ENCODE measurements at places on chromosomes 13 and 19. TPM values are rescaled to one million over a fixed set of nuclear protein-coding genes. Genes with fewer than 3 reads are reported as not detected.

MAP4K1 gene
- total RNA-seq, result 10.0 TPM

LILRB3 gene
- 24.7 TPM for total RNA-seq

PLEKHF1 gene
- total RNA-seq, result 52.2 TPM

LIM2 gene
- total RNA-seq, result not detected

EPSTI1 gene
- 1.5 TPM for total RNA-seq

COPE gene
- total RNA-seq, result 266 TPM

PRODH2 gene
- not detected for total RNA-seq

F2RL3 gene
- total RNA-seq, result 1.3 TPM

DACT3 gene
- total RNA-seq, result 7.4 TPM

UPF1 gene
- total RNA-seq, result 75.6 TPM

KRTDAP gene
- not detected for total RNA-seq

ZNF888 gene
- total RNA-seq, result 3.1 TPM

SLC7A9 gene
- total RNA-seq, result not detected

TEX101 gene
- total RNA-seq, result not detected

ZNF98 gene
- 5.7 TPM for total RNA-seq

C1QTNF9B gene
- total RNA-seq, result not detected

ZNF607 gene
- total RNA-seq, result 7.5 TPM

PLIN5 gene
- 12.6 TPM for total RNA-seq

MEDAG gene
- 120 TPM for total RNA-seq

GDF15 gene
- 8.7 TPM for total RNA-seq

BAX gene
- 61.2 TPM for total RNA-seq

Measured in tibial nerve (tissue), 4 donors.